GM04504 (cell line): ENCODE measurements at places on chromosomes 5 and 9.

GRCh38 chr5:141516672-141517025, 27.8 kb downstream of the PCDHGC5 start:
- no peak for DNase-seq

- no peak for DNase-seq
These were observed 22.0 kb upstream of the KCNIP1 start for GRCh38 chr5:170481849-170482248.

GRCh38 chr5:67104859-67105258, 91.7 kb downstream of the CD180 start:
- no peak for DNase-seq

DNA sequence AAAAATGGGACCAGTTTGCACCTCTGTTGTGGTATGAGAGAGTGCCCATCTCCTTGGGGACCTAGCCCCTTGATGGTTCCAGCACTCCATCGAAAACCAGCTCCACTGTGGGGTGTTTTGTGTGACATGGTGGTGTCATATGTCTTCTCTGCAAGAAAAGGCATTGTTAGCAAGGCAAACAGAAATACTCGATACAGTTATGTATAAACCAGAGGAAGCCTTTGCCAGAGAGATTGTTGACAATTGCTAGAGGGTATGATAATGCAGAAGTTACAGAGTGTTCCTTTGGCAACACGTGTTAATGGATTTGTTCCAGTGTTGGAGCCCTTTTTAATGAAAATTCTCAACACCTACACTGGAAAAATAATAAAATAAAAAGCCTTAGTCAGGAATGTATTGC, 270.4 kb upstream of the DMRT1 start:
- no peak for DNase-seq

DNA sequence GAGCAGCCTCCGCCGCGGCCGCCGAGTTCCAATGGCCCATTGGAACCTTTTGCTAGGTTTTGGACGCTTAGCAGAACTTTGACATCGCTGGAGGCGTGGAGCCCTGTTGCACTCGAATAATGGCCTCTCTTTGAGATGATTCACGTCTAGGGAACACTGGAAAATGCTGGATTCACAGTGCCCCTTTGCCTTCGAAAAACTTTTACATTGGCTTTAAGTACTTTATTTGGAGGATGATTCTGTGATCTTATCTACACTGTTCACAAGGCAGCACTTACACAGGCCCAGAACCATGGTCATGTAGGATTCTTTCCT, 536 bp upstream of the PPIC start:
- no peak for DNase-seq

- no peak for DNase-seq
These were observed 173.0 kb downstream of the WDR70 start for GRCh38 chr5:37552161-37552560.

DNA sequence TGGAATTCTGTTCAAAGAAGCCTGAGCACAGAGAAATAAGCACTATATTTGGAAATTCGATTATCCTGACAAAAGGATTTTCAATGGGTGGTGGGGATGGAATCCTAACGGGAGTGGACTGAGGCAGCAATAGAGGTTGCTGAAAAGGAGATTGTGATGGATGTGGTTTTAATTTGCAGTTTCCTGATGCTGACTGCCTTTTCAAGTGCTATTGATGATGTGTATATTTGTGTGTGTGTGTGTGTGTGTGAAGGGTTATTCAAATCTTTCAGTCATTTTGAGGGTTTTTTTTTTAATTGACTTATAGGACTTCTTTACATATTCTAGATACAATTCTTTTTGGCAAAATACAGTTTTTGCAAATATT, 614.5 kb downstream of the HINT1 start:
- no peak for DNase-seq

DNA sequence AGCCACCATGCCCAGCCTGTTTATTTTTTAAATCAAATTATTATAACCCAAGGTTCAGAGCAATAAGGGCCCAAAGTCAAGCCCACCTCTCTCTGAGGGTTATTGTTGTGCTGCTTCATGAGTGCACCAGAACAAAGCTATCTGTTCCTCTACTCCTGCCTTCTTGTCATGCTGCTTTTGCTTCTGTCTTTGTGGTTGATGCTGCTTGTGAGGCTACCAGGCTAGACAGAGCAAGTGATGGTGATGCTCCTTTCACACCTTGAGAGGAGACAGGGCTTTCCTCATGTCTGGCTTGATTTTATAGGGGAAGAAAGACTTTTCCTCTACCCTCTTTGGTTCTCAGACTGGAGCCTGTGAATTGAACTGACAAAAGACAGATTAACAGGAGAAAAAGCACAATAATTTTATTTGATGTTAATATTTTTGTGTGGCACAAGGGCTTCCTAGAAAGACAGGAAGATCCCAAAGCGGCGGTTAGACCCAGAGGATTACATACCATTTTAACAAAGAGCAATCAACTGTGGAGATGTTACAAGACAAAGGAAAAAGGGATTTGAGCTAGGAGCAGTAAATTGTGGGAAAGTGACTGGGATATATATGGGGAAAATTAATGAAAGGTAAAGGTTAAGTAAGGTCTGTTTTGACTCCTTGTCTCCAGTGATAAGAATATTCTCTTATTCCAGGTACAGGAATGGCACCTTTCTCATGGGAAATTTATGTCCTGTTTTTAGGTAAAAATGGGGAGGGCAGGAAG, 4.4 kb upstream of the CD180 start:
- DNase-seq = no peak

GRCh38 chr5:161687316-161687715, 1.8 kb downstream of the GABRA6 start:
- DNase-seq = no peak

GRCh38 chr5:142669477-142669876, 16.4 kb downstream of the FGF1 start:
- DNase-seq = no peak

- no peak for DNase-seq
These were observed 16.8 kb upstream of the CTSL start for GRCh38 chr9:87708986-87709728.

DNA sequence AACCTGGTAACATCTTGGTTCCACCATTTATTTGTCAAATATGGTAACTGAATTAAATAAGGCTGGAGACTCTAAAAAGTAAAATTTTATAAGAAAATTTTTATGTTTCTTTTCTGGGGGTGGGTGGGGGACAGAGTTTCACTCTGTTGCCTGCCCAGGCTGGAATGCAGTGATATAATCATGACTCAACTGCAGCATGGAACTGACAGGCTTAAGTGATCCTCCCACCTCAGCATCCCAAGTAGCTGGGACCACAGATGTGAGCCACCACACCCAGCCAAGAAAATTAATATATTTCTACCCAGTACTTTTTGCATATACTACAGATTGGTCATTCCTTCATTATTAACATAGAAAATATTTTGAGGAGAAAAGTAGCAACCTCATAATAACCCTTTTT, 216.9 kb downstream of the DEPDC1B start:
- no peak for DNase-seq

DNA sequence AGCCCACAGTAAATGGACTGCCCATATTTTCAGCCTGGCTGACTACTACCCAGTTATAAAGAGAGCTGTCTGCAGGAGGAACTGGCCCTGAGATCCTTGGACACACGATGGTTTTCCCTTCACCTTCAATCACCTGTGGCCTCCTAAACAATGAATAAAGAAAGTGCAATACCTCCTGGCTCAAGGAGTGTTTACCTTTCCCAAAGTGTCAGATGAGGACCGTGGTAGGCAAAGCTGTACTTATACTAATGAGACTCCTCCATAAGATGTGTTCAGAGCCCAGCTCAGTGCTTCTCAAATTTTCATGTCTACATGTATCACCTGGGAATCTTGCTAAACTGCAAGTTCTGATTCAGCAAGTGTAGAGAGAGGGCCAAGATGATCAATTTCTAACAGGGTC, 284.5 kb upstream of the VLDLR start:
- DNase-seq = no peak

DNA sequence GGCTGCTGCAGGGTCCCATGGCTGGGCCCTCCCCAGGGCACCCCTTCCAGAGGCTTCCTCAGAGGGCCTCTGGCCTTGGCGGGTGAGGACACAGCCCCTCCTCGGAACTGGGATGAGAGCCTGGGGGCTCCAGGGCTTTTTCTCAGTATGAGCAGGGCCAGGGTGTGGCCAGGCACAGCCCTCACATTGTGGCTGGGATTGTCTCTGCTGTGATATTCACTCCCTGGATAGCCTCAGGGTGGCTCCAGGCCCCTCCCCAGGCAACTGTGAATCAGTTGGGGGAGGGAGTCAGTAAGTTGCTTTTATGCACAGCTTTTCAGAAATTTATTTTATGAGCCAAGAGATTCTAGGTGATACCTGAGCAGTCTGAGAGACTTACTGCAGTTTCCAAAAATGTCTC, 135.7 kb downstream of the CACNA1B start:
- no peak for DNase-seq

GRCh38 chr5:8807636-8808035, 738.2 kb downstream of the SEMA5A start:
- DNase-seq = no peak

DNA sequence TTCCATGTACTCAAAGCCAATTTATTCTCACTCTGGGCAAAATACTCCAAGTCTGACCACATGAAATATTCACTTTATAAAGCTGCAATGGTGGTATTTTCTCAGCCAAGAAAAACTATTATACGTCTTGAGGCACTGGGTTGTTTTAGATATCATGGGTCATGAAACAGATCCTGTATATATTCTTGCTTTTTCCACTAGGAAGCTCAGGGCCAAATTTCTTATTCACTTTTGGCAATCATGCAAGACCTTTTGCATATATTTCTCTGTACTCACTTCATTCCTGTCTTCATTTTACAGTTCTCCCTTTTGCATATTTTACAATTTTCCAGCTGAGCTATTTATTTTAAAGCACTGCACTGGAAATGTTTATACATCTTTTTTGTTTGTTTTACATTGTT, 49.8 kb downstream of the GABBR2 start:
- DNase-seq = peak; percentile 33

- no peak for DNase-seq
These were observed 389.1 kb downstream of the GADD45G start for GRCh38 chr9:89993678-89994630.

GRCh38 chr5:55218967-55219366, 8.1 kb downstream of the MCIDAS start:
- DNase-seq = no peak

- peak; percentile 88 for DNase-seq
These were observed at the start of the genes LRSAM1 and RPL12 for GRCh38 chr9:127450830-127451607. LRSAM1 (plus strand) TSS chr9:127451510; CDS start chr9:127454528, 3,018 bp downstream. RPL12 (minus strand) TSS chr9:127451406; CDS start chr9:127451317, 89 bp downstream.

DNA sequence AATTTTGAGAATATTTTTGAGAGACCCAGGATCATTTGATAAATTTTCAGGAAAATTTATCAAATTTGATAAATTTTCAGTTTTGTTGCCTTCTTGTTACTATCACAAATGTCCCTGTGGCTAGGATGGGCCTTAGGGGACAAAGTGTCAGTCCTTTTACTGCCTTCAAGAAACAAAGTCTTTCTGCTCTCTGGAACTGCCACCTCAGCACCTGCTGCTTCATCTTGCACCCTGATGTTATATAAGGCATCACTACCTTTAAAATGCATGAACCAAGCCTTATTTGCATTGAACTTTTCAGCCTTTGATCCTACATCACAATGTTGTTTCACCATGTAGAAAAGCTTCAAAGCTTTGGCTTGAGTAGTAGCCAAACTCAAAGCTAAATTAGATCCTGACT, 123.0 kb upstream of the CNTLN start:
- no peak for DNase-seq

GRCh38 chr5:148991566-148991965, 71.3 kb downstream of the SH3TC2 start:
- no peak for DNase-seq

DNA sequence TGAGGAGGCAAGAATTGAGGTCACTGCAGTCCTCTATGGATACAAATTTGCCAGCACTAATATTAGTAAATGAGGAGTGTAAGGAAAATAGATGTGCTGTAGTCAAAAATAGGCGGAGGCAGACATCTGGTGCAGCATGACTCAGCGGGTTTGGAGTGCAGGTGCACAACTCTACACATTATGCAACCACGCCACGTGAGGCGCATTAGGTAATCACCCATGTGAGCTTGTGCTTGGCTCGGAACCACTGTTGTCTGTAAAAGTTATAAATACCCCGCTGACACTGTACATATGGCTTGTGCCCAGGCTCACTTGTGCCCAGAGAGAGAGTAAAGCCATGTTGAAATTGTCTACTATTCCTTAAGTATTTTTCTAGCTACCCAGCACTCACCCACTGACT, 623.5 kb upstream of the NUDT12 start:
- DNase-seq = no peak

- no peak for DNase-seq
These were observed 248.7 kb downstream of the SEMA5A start for GRCh38 chr5:9297134-9297533.

DNA sequence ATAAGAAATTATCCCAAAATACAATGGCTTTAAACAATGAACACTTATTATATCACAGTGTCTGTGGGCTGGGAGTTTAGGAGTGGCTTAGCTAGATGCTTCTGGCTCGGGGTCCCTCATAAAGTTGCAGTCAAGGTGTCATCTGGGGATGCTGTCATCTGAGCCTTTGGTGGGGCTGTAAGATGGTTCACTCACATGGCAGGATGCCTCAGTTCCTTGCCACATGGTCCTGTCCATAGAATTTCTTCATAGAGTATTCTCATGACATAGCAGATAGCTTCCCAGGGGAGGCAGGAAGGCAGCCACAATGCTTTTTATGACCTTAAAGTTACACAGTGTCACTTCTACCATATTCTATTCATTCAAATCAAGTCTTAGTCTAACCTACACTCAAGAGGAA, 51.2 kb upstream of the HMHB1 start:
- DNase-seq = no peak

DNA sequence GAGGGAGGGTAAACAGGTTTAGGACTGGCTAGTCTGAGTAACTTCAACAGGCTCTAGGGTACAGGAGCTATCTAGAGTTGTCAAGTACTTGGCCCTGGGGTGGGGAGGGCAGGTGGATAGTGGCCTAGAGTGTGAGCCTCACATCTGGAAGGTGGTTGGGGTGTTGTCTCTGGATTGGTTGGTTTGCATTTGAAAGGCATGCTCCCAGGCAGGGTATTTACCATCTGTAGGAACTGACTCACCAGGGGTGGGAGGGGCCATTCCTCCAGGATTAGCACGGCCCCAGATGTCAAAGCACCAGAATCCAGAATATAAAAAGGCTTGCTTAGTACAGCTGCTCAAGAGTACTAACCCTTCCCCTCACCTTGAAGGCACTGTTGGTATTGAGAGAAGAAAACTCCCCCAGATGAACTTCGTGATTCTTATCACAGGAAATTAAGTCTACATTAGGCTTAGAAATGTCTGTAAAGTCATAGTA, 193.3 kb downstream of the NTRK2 start:
- peak; percentile 48 for DNase-seq

GRCh38 chr9:128245421-128246151, 30.2 kb downstream of the GOLGA2 start:
- peak; percentile 46 for DNase-seq

DNA sequence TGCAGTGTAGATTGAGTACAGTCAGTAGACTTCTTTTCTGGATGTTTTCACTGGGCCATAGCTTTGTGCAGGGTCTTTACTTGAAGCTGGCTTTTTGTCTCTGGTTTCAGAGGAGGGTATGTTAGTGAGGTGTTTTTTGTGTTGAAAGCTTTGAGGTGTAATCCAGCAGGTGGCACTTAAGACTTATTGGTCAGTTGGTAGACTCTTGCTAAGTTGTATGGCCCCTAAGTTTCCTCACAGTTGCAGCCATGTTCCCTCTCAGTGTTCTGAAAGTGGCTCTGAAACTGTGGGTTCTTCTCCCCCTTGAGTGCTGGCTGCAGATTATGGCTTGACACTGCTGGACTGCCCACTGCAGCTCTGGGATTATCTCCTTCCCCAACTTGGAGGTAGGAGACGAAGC, 55.7 kb upstream of the SLC44A1 start:
- no peak for DNase-seq

GRCh38 chr9:127174386-127175318, 52.2 kb upstream of the ANGPTL2 start:
- no peak for DNase-seq

- DNase-seq = no peak
These were observed 46.3 kb upstream of the BOD1 start for GRCh38 chr5:173662581-173663351.
